ENCODE measurements at places on chromosomes 1 and 21. TPM values are rescaled to one million over a fixed set of nuclear protein-coding genes. Genes with fewer than 3 reads are reported as not detected.
A peak's percentile ranks its signal among the peaks of the same experiment; 100 is the strongest.

DNA sequence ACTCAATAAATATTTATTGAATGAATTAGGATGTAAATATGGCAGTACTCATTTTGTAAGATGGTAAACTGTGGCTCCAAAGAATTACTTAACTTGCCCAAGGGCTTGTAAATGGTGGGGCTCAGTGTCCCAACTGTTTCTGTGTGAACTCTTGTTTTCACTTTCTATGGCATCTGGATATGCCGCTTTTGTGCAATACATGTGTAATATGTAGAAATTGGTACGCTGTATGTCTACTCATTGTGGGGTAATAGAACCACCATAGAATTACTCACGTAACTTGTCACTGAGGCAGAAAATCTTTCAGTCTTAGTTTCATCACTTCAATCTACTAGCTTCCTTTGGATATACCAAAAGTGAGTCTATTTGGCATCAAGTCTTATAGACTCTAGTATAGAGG lies 977 bp downstream of the PRPF3 start:
- H3K4me3 ChIP-seq: peak overlapping the region; percentile 100
- peaks cover 13% of the 10 kb centered on the region for H3K36me3 ChIP-seq
- H3K27me3 ChIP-seq: no peaks in the 10 kb centered on the region
- peak overlapping the region; percentile 98 for H3K27ac ChIP-seq
- no peak for DNase-seq

IFNAR2 gene
- 41.4 TPM for polyA plus RNA-seq

OR2L5 gene
- polyA plus RNA-seq: not detected

HSF2BP gene
- polyA plus RNA-seq: 0.73 TPM

Data from naive B cell (primary cell).